Fibroblast of villous mesenchyme (primary cell): ENCODE measurements at places on chromosomes 5 and 9.

DNA sequence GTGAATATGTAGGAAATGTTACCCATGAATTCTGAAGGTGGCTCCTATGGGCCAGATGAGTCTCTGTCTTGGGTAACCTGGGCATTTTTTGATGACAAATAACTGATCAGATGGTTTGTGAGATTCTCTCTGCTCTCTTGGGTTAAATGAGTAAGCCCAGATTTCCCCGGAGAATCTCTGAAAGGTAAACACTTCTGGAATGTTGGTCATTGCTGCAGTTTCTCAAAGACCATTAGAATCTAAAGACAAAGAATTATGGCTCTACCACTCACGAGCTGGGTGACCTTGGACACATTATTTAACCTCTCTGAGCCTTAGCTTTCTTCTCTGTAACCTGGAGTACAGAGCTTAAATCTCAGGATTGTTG, 191.2 kb downstream of the DAB2IP start:
- peak; percentile 65 for DNase-seq

GRCh38 chr5:92455011-92455410, 1071.9 kb upstream of the ARRDC3 start:
- no peak for DNase-seq

DNA sequence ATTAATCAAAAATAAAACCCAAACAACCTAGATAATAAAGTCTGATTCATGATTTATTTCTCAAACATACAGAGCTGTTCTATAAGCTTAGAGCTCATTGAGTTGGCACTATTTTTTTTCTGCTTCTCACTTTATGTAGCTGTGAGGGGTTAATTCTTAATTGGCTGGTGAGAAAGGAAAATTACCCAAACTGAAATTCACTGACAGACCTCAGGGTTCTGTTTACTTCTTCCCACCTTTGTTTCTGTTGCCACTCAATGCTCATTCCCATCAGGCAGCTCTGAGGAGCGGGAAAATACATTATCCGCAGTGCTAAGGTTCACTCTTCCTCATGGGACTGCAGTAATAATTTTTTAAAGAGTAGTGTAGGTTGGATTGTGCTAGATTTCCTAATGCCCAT, 139.9 kb downstream of the KCTD16 start:
- no peak for DNase-seq

GRCh38 chr5:76271836-76272235, 131.2 kb upstream of the IQGAP2 start:
- DNase-seq = no peak

DNA sequence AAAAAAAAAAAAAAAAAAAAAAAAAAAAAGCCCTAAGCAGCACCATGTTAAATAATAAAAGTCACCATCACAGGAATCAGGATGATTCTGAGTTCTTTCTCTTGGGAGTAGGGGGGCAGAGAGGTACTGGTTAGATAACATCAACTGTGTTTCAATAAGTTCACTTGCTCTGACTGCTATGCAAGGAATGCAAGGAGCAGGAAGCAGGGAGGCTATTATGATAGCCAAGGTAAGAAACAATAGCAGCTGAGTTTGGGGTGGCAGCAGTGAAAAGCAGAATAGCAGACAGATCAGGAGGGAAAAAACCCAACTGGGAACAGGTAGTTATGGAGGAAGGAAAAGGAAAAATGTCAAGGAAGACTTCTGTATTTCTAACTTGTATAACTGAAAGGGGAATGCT, 8.2 kb downstream of the CEP120 start:
- DNase-seq = no peak

DNA sequence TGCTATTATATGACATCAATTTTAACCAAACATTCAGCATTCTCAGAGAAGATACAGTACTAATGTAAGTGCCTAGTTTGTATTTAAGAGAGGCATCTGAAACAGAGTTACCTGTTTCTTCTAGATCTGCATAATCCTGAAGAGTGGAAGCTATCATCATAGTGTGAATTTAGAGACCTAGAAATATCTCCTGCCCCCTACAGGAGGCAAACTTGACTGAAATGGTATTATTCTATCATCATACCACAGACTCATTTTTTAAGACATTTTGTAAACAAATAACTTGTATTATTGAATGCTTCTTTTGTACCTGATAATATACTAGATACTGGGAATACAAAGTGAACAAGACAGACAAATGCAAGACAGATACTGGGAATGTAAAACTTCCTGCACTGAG, 216.8 kb upstream of the RPS23 start:
- DNase-seq = peak; percentile 23

- DNase-seq = no peak
Observed at GRCh38 chr9:135230817-135231520, 143.5 kb downstream of the OLFM1 start.

- DNase-seq = no peak
Observed at GRCh38 chr9:114098936-114099668, at the start of gene KIF12. Gene KIF12 (minus strand): TSS chr9:114099292. CDS start chr9:114099276, 16 bp downstream.

DNA sequence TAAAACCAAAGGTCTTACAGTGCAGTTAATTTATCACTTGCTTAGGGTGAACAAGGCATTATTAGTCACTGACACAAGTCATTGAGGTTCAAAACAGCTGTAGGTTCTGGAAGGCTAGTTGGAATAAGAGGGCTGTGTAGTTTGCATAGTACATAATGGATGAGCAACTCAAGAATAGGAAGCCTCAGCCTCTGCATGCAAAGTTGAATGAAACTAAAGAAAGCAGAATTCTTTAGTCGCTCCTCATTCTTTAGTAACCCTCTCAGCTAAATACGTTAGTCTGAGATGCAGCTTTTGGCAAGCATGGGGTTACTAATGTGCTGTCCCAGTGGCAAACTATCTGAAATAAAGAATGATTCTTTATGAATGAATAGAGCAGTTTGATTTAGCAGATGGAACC, 74.2 kb downstream of the ADGRV1 start:
- DNase-seq = no peak

DNA sequence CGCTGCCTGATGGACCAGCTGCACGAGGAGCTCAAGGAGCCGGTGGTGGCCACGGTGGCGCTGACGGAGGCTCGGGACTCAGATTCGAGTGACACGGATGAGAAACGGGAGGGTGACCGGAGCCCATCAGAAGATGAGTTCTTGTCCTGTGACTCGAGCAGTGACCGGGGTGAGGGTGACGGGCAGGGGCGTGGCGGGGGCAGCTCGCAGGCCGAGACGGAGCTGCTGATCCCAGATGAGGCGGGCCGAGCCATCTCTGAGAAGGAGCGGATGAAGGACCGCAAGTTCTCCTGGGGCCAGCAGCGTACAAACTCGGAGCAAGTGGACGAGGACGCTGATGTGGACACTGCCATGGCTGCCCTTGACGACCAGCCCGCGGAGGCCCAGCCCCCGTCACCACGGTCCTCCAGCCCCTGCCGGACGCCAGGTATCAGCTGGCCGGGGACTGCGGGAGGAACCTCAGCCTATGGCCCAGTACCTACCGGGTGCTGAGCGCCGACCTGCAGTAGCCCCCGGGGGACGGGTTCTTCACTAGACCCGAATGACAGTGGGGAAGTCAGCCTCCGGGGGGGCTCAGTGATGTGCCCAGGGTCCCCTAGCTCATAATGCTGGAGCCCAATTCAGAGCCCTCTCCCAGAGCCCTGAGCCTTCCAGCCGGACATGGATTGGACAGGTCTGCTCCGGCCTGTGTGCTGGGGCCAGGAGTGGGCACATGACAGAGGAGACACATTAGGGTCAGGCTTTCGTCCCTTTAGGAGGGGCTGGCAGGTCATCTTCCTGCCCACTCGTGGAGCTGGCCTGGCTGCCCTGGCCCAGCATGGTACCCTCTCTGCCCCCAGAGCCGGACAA, 33.0 kb downstream of the USP20 start:
- DNase-seq = no peak

- no peak for DNase-seq
Observed at GRCh38 chr5:141717043-141717442, 35.0 kb upstream of the ARAP3 start.

DNA sequence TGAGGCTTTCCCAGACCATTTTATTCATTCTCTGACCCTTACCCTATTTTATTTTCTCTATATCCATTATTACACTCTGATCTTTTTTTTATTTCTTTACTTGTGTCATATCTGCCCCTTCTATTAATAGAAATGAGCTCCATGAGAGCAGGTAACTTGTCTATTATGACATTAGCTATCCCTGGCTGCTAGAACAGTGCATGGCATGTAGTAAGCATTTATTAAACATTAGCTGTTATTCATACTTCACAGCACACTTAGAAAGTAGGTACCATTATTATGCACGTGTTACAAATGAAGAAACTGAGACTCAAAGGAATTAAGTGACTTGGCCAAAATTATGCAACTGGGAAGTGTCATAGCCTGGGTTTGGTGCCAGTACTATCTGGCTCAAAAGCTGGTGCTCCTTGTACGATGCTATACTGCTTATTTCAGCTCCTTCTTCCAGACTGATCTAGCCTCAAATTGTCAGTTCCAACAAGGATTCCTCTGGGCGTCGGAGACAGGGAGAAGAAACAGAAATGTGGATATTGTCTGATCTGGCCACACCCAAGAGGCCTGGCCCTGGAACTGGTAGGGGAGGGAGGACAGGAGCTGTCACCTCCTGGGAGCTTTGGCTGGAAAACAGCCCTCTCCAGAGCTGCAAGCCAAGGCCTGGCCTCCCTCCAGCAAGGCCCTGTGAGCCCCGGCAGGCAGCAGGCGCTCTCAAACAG, 10.8 kb upstream of the NIPAL4 start:
- DNase-seq = no peak
